ENCODE measurements at places on chromosomes 6 and 20. TPM values are rescaled to one million over a fixed set of nuclear protein-coding genes. Genes with fewer than 3 reads are reported as not detected.

- no peak overlapping the region for H3K4me3 ChIP-seq
- no peak overlapping the region for H3K27ac ChIP-seq
- no peak for DNase-seq
- H3K4me1 ChIP-seq: no peaks in the 10 kb centered on the region
- H3K27me3 ChIP-seq: no peaks in the 10 kb centered on the region
These were observed 90.6 kb downstream of the MRPL14 start for GRCh38 chr6:44036699-44037101.

GRCh38 chr6:100915876-100916275, 34.7 kb upstream of the ASCC3 start:
- H3K4me3 ChIP-seq: no peak overlapping the region
- no peaks in the 10 kb centered on the region for H3K36me3 ChIP-seq
- H3K27ac ChIP-seq: no peak overlapping the region
- DNase-seq: no peak

- H3K4me3 ChIP-seq: no peak overlapping the region
- H3K27ac ChIP-seq: no peak overlapping the region
- no peaks in the 10 kb centered on the region for H3K36me3 ChIP-seq
- H3K27me3 ChIP-seq: no peaks in the 10 kb centered on the region
These were observed 140.8 kb downstream of the ALDH8A1 start for GRCh38 chr6:134809130-134809529.

DNA sequence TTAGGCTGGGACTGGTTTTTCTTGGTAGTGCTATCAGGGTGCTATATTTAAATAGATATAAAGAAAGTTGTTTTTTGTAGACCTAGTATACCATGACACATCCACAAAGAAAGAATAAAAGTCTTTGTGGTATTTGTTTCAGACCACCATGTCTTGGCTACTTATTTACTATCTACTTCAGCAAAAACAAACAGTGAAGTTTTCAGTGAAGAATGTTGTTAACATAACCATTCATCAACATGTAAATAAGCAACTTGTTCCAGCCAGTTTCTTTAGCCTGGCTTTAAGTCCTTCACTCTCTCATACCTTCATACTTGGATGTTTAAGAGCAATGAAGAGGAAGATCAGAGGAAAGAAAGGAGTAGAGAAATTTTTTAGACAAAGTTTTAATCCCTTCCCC, 624.1 kb downstream of the CD109 start:
- no peaks in the 10 kb centered on the region for H3K4me1 ChIP-seq
- no peak for DNase-seq
- H3K27me3 ChIP-seq: no peaks in the 10 kb centered on the region
- no peaks in the 10 kb centered on the region for H3K36me3 ChIP-seq

DNA sequence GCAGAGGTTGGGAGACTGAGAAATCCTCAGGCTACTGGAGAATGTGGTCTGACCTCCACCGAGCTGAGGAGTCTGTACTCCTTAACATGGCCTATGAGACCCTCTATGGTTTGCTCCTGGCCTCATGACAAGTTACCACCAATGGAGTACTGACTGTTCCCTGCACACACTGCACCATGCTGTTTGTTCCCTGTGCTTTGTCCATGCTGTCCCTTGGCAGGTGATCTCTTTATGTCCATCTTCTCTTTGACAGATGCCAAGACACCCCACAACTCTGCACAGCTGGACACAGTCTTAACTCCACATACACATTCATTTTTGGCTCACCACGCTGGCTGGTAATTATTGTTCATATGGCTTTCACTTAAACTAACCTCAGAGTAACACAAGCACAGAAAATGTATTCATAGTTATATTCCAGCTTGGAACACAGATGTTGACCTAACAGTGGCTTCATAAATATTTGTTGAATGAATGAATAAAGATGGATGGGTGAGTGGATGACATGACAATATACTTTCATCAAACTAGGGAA, 258.0 kb downstream of the ATXN1 start:
- H3K27ac ChIP-seq: no peak overlapping the region
- H3K36me3 ChIP-seq: no peaks in the 10 kb centered on the region
- DNase-seq: no peak
- H3K27me3 ChIP-seq: no peaks in the 10 kb centered on the region

DNA sequence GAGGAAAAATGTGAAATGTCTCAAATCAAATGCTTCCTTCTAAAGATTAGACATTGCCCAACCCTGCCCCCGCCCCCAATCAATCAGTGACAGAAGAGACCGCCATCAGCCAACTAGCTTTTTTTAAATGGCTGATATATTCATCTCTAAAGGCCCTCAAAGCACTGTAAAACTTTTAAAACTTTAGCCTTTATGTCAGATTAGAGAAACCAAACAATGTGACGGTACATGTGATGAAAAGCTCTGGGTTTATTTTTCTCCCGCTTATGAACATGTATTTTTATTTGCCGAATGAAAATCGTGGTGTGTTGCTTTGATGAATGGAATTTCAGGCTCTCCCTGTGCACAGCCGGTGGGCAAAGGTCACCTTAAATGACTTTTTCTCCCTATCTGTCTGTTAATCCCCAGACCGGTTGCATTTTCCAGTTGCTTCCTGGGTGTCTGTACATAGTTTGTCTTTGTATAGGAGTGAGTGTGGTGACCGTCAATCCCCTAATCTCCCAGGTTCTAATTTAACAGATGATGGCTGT, 38.5 kb downstream of the TBC1D7 start:
- no peak overlapping the region for H3K4me3 ChIP-seq
- no peaks in the 10 kb centered on the region for H3K27me3 ChIP-seq
- H3K36me3 ChIP-seq: no peaks in the 10 kb centered on the region
- no peaks in the 10 kb centered on the region for H3K4me1 ChIP-seq
- no peak overlapping the region for H3K27ac ChIP-seq
- no peak for DNase-seq

- DNase-seq: no peak
- H3K27ac ChIP-seq: no peak overlapping the region
- peaks cover 5% of the 10 kb centered on the region for H3K4me1 ChIP-seq
- H3K27me3 ChIP-seq: no peaks in the 10 kb centered on the region
These were observed 143.2 kb downstream of the CEBPB start for GRCh38 chr20:50333812-50334211.

DNA sequence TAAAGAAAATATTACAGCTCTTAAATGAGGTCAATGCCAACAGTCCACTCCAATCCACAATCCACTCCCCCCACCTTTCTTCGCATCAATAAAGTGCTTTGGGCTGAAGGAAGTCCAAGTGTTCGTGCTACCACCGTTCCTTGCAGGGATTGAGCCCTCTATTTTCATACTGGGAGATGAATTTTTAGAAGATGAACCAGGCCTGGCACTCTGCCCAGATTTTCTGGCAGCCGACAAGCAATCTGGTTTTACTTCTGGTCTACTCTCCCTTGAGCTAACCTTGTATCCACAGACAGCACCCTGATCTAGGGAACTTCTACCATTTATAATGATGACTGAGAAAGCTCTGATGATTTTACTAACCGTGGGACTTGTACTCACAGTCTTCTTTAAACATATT, 72.3 kb downstream of the BTBD9 start:
- DNase-seq: no peak
- H3K36me3 ChIP-seq: no peaks in the 10 kb centered on the region
- H3K4me1 ChIP-seq: peaks cover 8% of the 10 kb centered on the region
- H3K4me3 ChIP-seq: no peak overlapping the region

DNA sequence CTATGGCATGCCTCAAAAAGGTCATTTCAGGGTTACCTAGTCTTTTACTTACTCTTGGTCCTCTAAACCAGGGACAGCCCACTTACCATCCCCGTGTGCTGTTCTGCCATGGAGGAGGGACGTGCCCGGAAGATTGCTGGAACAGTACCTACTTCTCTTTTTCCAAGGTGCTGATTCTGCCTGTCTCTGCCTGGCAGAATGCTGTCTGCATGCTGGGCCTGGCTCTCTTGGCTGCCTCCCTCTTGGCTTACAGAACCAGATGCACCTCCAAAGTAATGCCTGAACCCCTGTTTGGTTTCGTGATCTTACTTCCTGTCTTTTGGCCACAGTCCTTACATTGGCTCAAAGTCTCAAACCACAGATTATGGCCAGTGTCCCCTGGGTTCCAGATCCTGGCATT, 120.7 kb upstream of the NT5E start:
- no peaks in the 10 kb centered on the region for H3K4me1 ChIP-seq
- H3K36me3 ChIP-seq: no peaks in the 10 kb centered on the region
- no peak overlapping the region for H3K27ac ChIP-seq

DNA sequence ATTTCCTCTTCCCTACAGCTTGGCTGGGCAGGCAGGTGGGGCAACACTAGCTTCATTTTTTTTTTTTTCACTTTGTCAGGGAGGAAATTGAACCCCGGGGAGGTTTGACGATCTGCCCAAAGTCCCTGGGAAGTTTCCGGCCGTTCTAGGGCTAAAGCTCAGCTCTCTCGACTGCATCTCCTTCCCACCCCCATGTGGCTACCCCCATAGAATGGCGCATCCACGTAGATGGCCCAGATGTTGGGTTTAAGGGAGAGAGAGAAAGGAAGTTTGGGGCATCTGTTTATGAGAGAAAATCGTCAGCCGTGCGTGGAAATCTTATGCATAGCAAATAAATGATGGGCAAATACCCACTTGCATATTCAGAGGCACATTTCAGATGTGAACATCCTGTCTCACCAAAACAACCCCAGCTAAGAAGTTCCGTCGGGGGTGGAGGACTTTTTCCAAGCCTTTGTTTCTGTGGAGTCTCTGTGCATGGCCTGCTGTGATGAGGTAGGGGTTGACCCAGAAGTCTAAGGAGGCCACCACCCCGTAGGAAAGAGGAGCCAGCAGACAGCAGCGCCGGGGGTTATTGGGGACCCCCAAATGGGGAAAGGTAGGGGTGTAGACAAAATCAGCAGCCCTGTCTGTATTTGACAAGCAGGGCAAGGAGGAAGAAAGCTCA, 40.5 kb upstream of the ZNF831 start:
- H3K27ac ChIP-seq: peak overlapping the region; percentile 94
- H3K4me1 ChIP-seq: peaks cover 49% of the 10 kb centered on the region

DNA sequence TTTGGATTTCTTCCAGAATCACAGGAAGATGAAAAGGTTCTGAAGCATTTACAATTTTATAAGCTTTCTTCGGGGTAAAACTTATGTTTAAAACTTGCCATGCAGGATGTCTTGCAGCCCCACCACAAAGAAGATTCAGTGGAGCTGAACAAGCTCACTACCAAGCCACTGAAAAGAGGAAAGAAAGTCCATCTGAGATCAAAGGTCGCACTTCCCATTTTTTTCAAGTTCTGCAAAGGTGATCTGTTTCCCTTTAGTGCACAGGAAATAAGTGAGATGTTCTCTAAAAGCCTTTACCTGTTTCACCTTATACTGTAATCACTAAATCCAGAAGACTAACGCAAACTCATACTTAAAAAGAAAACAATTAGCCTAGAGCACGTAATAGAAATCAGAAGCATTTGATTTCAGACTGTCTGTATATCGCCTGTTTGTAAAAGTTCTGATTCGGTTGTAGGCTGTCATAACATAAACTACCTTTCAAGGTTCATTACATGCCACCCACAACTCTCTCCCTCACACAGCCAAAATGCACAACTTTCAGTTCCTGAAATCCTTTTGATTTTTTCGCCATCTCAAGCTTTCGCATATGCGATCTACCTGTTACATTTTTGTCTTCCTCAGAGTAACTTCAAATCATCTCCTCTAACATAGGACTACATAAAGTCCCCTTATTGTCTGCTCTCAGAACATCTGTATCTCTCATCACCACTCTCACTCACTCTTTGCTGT, 1.8 kb downstream of the ECHDC1 start:
- H3K4me3 ChIP-seq: peak overlapping the region; percentile 83
- no peak for DNase-seq
- H3K27ac ChIP-seq: no peak overlapping the region
- peaks cover 39% of the 10 kb centered on the region for H3K4me1 ChIP-seq
- no peaks in the 10 kb centered on the region for H3K27me3 ChIP-seq

- no peak overlapping the region for H3K27ac ChIP-seq
- no peaks in the 10 kb centered on the region for H3K27me3 ChIP-seq
- DNase-seq: no peak
- H3K4me3 ChIP-seq: no peak overlapping the region
- peaks cover 65% of the 10 kb centered on the region for H3K4me1 ChIP-seq
- no peaks in the 10 kb centered on the region for H3K36me3 ChIP-seq
These were observed 73.9 kb downstream of the BACH2 start for GRCh38 chr6:90222724-90223198.

DNA sequence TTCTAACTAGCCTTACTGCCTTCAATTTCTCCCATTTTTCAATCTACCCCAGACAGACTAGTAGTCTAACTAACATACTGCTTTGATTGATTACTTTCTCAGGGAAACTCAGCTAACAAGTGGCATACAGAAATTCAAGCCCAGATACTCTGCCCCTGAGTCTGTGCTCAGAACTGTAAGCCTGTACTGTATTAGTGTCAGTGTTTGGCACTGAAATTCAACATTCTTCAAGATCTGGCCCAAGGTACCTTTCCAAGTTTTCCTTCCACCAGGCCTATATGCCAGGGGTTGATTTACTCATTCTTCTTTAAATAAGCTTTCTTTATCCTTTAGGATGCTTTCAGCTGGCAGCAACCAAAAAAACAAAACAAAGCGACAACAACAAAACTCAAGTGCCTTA, 433.2 kb upstream of the MARCKS start:
- H3K27me3 ChIP-seq: no peaks in the 10 kb centered on the region
- no peaks in the 10 kb centered on the region for H3K36me3 ChIP-seq
- H3K27ac ChIP-seq: no peak overlapping the region
- H3K4me3 ChIP-seq: no peak overlapping the region

- no peaks in the 10 kb centered on the region for H3K4me1 ChIP-seq
- no peak for DNase-seq
- no peak overlapping the region for H3K27ac ChIP-seq
- H3K36me3 ChIP-seq: no peaks in the 10 kb centered on the region
- H3K27me3 ChIP-seq: no peaks in the 10 kb centered on the region
- H3K4me3 ChIP-seq: no peak overlapping the region
These were observed 34.7 kb upstream of the MYLK2 start for GRCh38 chr20:31784354-31785044.

The DNMT3B gene
- polyA plus RNA-seq: 0.33 TPM

The FAM184A gene
- 3.1 TPM for polyA plus RNA-seq

The OVOL2 gene
- not detected for polyA plus RNA-seq

The PGBD1 gene
- 0.60 TPM for polyA plus RNA-seq

The MAP3K5 gene
- 2.6 TPM for polyA plus RNA-seq

The CUL9 gene
- polyA plus RNA-seq: 25.6 TPM

The ARFGEF2 gene
- 12.0 TPM for polyA plus RNA-seq

The TPMT gene
- polyA plus RNA-seq: 13.1 TPM

The PET117 gene
- polyA plus RNA-seq: 44.7 TPM

The GGTLC1 gene
- polyA plus RNA-seq: not detected

The AGER gene
- polyA plus RNA-seq: 0.47 TPM
